ENCODE measurements at places on chromosomes 4 and X.

- DNase-seq = no peak
Measured at GRCh38 chr4:92606227-92606626, 302.5 kb downstream of the GRID2 start.

DNA sequence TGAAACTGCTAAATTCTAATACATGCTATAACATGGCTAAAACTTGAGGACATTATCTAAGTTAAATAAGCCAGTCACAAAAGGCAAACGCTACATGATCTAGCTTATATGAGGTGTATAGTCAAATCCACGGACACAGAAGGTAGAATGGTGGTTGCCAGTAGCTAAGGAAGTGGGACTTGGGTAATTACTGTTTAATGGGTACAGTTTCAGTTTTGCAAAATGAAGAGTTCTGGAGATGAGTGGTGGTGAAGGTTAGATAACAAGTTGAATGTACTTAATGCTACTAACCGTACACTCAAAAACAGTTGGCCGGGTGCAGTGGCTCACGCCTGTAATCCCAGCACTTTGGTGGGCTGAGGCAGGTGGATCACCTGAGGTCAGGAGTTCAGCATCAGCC, 644.5 kb upstream of the DIPK2B start:
- no peak for DNase-seq

GRCh38 chr4:145298885-145299284, 118.5 kb upstream of the OTUD4 start:
- no peak for DNase-seq

GRCh38 chrX:20455001-20455400, 188.3 kb upstream of the RPS6KA3 start:
- DNase-seq = no peak

- no peak for DNase-seq
Measured at GRCh38 chr4:139441029-139441428, 12.9 kb upstream of the RAB33B start.

DNA sequence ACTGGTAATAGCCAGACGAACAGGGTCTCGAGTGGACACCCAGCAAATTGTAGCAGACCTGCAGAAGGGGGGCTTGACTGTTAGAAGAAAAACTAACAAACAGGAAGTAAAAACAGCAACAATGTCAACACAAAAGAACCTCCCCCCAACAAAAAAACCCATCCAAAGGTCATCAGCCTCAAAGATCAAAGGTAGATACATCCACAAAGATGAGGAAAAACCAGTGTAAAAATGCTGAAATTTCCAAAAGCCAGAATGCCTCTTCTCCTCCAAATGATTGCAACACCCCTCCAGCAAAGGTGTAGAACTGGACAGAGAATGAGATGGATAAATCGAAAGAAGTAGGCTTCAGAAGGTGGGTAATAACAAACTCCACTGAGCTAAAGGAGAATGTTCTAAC, 313.0 kb upstream of the TEX13C start:
- DNase-seq = no peak

GRCh38 chr4:7195546-7196287, 3.4 kb downstream of the SORCS2 start:
- DNase-seq = no peak

DNA sequence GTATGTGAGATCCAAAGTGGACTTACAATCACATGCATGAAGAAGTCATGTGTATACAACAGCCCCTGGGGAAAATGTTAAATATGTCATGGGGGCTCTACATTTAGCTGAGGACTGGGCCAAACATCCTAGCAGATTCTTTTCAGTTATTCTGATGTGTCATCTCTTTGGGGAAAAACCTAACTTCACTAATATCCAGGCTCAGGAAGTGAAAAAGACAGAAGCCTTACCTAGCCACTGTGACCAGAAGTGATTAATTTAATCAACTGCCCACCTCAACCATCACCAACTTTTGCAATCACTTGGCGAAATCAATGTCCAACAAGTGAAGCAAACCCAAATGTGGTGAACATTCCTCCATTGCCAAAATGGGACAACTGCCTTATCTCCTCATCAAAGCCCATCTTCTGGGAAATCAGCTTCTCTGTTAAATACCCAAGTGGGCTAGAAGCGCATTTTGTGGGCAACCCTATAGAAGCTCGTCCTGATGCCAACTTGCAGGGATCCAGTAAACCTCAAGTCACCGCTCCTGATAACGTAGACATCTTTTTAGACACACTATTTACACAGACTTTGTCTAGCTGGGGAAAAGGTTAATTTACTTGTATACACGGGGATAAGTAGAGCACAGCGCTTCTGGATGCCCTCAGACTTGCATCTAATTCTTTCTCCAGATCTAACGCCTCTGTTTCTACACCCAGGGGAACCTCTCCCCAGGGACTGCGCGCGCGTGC, 1.4 kb upstream of the HHIP start:
- DNase-seq = no peak

DNA sequence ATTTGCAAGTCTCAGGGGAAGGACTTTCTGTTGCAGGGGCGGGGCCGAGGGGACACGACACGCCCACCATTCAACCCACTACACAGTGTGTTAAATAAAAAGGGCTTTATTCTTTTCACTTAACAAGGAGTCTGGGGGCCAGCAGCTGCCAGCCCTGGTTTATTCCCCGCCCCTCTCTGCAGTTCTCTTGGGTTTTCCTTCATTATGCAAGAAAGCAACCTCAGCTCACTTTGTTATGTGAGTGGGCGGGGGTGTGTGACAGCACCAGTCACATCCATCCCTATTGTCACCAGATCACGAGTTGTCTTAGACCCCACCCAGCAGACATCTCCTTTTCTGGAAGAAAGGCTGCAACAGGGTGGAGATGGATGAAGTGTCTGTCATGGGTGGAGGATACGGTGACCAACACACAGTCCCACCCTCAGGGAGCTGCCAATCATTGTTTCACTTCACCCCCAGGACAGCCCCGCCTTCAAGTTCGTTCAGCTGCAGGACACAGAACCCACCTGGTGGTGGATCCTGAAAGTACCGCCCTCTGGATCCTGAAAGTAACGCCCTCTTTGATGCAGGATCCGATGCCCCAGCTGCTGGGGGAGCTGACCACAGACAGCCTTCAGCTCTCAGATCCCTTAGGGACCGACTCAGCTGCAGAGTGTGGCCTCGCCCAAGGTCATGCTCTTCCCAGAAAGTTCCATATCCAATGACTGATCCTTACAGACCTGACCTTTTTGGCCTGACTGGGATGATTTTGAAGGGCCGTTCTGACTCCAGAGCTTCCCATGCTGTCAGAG, 79.6 kb downstream of the SMIM20 start:
- peak; percentile 67 for DNase-seq

DNA sequence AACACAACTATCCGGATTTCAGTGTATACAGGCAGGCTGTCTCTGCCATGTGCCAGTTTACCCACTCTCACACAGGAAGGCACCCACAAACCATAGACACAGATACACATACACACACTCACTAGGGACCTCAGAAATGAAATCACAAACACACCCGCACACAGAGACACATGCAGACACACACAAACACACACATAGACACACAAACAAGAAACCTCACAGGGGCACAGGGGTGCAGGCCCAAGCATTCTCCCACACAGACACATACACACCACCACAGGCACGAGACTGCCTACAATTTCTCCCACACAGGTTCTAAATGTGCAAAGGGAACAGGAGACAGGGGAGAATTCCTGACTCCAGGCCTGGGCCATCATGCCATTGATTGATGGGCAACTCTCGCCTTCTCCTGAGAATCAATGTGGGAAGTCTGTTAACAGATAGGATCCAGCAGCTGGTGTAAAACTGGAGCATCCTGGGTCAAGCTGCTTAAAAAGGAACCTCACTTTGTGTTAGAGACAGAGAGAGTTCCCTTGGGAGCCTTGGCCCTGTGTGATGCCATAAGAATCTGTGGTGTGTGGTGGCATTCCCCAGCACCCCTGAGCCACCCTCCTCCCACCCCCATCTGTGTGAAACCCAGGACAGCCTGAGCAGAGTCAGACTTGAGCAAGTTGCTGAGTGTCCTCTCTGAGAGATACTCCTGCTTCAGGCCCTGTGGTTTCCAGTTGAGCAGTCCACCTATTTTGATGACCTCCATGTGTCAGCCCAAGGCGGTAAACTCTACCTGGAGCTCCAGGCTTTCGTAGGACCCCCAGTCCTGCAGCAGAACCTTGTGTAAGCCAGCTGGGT, 33.9 kb downstream of the NBDY start:
- DNase-seq = peak; percentile 71

DNA sequence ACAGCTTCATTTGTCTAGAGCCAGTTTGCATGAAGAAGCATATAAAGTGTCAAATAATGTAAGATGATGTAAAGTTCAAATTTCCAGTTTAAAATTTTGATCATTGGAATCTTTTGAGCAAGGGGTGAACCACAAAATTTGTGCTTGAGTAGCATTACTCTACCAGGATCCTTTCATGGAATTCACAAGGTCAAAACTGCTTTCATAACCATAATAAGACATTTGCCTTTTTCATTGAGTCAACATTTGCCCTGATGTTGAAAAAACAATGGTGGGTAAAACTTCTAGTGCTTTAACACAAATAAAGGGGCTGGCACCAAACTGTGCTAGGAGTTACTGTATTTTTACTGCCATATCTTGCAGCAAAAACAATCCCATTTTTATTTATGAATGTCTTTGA, 142.2 kb downstream of the GLRA3 start:
- no peak for DNase-seq

GRCh38 chr4:165031436-165032211, at the start of gene TRIM60:
TSS of gene TRIM60 (plus strand) at chr4:165031999. CDS start at chr4:165040073, 8,074 bp downstream.
- DNase-seq = no peak

- no peak for DNase-seq
Measured at GRCh38 chrX:10007621-10008020, 40.5 kb downstream of the CLDN34 start.

- DNase-seq = no peak
Measured at GRCh38 chrX:134760650-134761049, 102.4 kb upstream of the PLAC1 start.

- no peak for DNase-seq
Measured at GRCh38 chrX:154990496-154990895, 32.0 kb downstream of the F8 start.

GRCh38 chr4:94741304-94741703, 16.5 kb upstream of the BMPR1B start:
- no peak for DNase-seq

DNA sequence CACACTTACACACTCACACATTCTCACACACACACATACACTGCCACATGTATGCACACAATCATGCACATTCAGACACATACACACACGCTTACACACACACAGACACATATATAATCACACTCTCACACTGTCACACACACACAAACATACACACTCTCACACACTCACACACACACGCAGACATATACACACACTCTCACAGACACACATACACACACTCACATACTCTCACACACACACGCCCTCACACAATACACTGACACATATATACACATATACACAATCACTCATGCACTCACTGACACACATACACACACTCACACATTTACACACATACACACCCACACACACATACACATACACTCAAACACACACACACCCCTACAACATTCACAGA, 435.3 kb upstream of the FRG1 start:
- DNase-seq = no peak

DNA sequence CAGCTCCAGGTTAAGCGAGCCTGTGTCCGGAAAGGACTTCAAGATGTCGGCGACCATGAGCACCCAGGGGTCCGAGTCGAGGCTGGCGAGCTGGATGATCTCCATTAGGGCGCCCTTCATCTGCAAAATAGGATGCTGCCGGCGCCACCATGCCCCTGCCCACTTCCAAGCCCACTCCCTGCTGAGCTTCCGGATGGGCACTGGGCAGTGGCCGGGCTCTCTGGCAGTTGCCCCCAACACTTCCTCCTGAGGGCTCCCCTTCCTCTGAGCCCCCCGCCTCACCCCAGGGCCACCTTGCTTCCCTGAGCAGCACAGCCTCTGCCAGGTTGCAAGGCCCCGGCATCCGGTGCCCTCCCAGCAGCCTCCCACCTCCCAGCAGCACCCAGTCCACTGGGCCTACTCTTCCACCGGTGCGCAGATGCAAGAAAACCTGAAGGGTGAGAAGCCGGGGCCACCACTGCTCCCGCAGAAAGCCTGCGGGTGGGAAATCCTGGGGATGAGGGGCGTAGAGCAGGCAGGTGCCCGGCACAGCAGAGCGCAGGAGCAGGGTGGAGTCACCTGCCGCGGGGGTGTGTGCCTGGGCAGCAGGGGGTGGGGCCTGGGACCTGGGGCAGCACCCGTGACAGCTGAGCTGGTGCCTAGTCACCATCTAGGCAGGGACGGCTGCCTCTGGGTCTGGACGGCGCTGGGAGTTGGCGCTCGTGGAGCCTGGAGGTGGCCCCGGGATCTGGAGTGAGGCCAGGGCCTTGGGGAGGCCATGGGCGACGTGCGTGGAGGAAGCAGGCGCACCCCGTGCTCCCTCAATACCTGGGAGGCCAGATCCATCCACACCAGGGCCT, 17.0 kb downstream of the NELFA start:
- DNase-seq = peak; percentile 64

- no peak for DNase-seq
Measured at GRCh38 chr4:172497321-172497720, 671.3 kb upstream of the GALNT7 start.

DNA sequence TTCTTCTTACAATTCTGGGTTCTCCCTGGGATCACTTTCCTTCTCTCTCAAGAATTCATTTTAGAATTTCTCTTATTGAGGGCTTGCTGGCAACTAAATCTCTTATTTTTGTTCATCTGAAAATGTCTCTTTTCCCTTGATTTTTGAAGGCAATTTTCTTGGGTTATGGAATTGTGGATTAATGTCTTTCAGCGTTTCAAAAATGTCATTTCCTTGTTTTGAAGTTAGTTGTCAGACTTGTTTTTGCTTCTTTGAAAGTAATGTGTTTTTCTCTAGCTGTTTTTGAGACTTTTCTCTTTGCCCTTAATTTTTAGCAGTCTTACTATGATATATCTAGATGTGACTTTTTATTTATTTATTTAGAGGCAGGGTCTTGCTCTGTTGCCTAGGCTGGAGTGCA, 205.7 kb downstream of the CHIC2 start:
- DNase-seq = no peak

DNA sequence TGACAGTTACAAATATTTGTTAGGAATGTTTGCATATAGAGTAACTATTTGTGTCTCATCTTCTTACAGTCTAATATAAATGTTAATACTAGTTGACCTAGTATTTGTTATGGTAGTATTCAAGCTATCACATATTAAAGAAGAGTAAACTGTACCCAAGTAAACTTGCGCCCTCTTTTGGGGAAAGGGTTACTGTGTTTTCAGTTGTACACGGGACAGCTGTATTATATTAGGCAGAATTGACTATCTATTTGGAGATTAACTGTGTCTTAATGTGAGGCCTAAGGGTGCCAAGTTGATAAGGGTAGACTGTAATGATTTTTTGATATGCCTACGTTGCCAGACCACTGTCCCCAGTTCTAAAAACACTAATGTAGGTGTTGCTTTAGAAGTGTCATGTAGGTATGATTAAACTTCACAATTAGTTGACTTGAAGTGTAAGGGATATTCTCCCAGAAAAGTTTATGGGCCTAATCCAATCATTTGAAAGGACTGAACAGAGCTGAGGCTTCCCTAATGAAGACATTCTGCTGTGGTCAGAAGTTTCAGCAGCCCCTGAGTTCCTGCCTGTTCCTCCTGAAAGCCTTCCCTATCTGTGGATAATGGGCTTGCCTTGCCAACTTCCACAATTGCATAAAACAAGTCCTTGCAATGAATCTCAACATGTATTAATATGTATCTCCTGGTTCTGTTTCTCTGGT, 172.8 kb upstream of the CXCL13 start:
- DNase-seq = no peak

Measured in coronary artery (tissue), 2 donors.